ENCODE measurements at places on chromosomes 3 and 15.

- DNase-seq, result no peak
Observed at GRCh38 chr15:59366333-59367021, 6.2 kb downstream of the MYO1E start.

GRCh38 chr15:49436751-49437150, 13.7 kb downstream of the FGF7 start:
- DNase-seq, result no peak

GRCh38 chr15:100043692-100044091, 298.1 kb downstream of the ADAMTS17 start:
- DNase-seq, result no peak

DNA sequence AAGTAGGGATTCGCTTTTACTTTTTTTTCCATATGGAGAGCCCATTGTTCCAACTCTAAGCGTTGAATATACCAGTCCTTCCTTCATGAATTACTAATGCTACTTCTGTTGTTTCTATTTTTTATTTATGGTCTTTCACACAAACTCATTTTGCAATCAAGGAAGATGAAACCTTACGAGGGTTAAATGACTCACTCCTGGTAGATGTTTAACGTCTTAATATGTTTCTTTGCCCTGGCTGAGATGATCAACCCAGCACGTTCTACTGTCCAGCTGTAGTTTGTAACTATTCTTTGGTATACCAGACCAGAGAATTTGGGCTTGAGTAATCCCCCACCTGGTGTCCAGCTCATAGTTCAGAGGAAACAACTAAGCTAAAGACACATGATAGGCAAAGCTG, 23.1 kb downstream of the CDCP1 start:
- DNase-seq, result no peak

- no peak for DNase-seq
Observed at GRCh38 chr15:101431748-101432147, 57.8 kb downstream of the PCSK6 start.

GRCh38 chr3:116815321-116815720, 105.7 kb downstream of the TUSC7 start:
- DNase-seq, result no peak

GRCh38 chr15:100559330-100559729, 30.6 kb upstream of the CERS3 start:
- DNase-seq, result no peak

DNA sequence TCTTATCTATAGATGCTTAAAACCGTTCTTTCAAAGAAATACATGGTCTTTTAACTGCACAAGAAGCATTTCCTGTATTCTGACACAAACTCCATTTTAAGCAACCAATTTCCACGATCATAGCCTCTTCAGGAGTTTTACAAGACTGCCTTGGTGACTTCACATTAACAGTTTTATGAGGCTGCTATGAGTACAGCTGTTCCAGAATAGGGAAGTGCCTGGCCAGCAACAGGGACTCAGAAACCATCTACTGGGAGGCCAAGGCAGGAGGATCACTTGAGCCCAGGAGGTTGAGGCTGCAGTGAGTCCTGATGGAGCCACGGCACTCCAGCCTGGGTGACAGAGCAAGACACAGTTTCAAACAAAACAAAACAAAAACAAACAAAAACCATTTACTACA, 78.4 kb downstream of the B3GNT5 start:
- no peak for DNase-seq

DNA sequence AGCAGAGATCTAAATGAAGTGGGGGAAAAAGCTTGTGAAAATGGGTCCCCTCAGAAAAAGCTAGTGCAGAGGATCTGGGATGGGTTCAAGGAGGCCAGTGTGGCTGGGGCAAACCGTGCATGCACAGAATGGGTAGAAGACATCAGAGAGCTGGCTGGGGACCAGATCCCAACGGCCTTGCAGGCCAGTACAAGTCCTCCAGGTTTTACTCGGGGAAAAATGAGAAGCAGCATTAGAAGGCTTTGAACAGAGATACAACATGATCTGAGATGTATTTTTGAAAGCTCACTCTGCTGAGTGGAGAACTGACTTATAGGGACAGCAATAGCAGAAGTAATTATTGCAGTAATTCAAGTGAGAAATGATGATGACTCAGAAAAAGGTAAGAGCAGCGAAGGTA, 114.5 kb downstream of the HERC1 start:
- no peak for DNase-seq

GRCh38 chr3:132981719-132982118, 56.5 kb upstream of the TMEM108 start:
- DNase-seq, result no peak

DNA sequence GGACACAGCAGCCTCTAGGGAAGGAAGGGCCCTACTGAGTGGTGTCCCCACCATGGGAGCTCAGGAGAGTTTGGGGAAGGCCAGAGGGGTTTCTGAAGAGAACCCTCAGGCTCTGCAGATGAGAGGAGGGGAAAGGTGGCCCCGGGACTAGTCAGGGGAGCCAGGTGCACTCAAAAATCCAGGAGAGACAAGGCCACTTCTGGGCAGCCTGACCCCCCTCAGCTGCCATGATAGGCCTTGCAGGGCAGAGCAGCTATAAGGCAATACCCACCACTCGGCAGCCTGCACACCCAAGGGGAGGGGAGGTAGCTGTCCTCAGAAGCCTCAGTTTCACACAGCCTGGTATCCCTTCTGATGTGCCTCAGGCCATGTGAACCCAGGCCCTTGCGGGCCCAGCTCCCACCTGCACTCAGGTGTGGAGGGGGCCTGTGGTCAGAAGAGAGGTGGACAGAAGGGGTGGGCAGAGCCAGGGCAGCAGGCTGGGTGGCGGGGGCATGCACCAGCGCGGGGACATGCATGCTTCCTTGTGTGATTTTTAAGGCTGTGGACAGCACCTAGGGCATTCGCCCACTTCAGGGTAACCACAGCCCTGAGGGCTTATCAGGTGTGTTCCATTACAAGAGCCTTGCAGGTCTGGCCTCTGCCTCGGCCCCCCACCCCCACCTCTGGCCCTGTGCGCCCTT, 34.6 kb downstream of the SRPRB start:
- DNase-seq, result no peak

- DNase-seq, result no peak
Observed at GRCh38 chr3:97353176-97353575, 411.4 kb upstream of the ARL6 start.

DNA sequence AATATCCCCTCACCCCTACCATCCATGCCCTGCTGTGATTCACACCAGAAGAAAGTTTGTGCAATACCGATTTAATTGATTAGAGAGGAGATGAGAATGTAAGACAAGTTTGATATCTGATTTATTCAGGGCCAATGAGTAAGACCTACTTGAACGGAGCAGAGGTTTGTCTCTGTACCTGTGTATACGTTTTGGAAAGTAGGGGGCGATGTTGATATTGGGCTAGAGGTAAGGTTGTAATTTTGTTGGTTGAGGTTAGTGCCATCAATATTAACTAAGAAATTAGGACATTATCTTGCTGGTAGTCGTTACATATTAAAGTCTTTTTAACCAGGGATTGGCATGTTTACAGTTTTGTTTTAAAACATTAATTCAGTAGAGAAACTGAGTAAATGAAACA, 20.5 kb downstream of the EAF2 start:
- DNase-seq, result no peak

- no peak for DNase-seq
Observed at GRCh38 chr15:25892126-25892525, 29.0 kb upstream of the ATP10A start.

DNA sequence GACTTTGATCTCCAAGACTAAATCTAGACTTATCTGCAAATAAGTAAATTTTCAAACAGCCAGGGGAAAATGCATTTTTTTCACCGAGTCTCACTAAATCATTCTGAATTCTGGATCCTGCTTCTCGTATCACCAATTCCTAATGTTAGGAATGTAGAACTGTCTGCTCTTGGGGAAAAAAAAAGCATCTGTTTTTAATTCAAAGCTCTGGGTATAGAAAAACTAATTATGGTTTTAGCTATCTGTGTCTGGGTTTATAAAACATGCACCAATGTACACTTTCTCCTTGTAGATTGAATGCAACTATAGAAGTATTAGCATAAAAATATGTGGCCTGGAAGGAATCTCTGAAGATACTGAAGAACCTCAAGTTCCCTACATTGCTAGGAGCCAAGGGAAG, 4.8 kb upstream of the CDAN1 start:
- no peak for DNase-seq

GRCh38 chr15:60679256-60679655, 200.3 kb upstream of the ICE2 start:
- DNase-seq, result no peak

GRCh38 chr15:62190675-62191074, 25.6 kb upstream of the C2CD4B start:
- no peak for DNase-seq

DNA sequence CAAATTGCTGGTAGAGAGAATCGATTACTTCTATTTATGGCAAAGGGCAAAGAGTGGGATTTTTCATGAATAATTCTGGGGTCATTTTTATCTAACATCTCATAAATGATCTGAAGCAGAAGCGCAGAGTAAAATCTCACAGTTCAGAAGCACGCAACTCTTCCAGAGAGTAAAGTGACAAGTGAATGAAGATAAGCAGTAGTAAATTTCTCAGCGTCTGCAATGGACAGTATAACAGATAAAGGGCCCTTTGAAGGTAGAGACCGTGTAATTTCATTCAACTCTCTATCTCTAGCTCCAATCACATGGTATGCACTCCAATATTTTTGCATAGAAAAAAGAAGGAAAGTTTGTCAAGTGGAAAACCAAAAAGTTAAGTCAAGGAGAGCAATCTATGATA, 521.1 kb upstream of the NECTIN3 start:
- DNase-seq, result no peak

- DNase-seq, result no peak
Observed at GRCh38 chr3:195803289-195803908, 8.3 kb downstream of the MUC4 start.

DNA sequence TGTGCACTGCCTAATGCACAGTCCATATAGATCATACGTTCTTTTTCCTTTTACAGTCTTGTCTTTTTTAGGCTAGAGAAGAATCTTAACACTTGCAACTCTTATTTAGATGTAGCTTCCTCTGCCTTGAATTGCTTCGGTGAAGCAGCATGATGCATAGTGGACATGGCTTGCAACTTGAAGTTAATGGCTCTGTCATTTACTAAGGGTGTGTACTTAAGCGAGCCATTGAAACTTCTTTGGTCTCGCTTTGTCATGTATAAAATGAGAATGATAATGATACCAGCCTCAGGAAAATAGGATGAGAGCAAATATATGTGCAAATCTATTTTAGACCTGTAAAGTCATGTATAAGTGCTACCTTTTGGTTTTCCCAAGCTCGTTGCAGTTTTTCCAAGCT, 147.4 kb downstream of the GHSR start:
- no peak for DNase-seq

DNA sequence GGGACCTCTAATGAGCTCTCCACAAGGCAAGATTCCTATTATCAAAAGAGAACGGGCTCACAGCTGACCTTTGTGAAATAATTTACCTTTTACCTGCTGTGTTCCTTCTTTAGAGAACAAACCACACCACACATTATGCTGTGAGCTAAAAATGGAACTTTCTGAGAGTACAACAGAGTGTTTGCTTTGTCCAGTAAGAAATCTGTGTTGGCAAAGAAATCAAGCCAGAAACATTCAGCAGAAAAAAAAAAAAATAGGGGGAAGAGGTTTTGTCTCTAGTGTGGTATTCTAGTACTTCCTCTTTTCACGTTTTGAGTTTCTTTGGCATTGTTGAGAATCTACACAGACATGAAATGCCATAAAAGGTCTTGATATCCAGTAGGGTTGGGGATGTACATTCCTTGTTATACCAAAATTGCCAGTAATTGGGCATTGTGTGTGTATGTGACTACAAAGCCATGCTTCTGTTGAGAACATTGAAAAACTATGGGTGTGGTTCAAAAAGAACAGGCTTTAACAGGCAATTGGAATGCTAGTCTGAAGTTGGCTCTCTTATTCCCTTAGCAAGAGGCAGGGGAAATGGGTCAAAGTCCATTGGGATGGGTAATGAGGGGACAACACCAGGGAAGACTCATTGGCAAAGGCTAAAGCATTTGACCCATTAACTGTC, 273.5 kb downstream of the NEK10 start:
- DNase-seq, result no peak

GRCh38 chr3:136861890-136862616, at the start of gene NCK1:
Gene NCK1, plus strand, starts transcription at chr3:136862208. Its CDS starts 65,794 bp downstream, at chr3:136928002.
- peak; percentile 96 for DNase-seq

GRCh38 chr15:44769521-44769920, 33.2 kb downstream of the TRIM69 start:
- DNase-seq, result no peak

- DNase-seq, result no peak
Observed at GRCh38 chr15:67066959-67067853, 1.8 kb downstream of the SMAD3 start.

GRCh38 chr3:56989977-56990640, 70.4 kb upstream of the SPATA12 start:
- no peak for DNase-seq

Measured in GM13976 (cell line).